SW 1271 (cell line): ENCODE measurements at places on chromosomes 6 and 20.

DNA sequence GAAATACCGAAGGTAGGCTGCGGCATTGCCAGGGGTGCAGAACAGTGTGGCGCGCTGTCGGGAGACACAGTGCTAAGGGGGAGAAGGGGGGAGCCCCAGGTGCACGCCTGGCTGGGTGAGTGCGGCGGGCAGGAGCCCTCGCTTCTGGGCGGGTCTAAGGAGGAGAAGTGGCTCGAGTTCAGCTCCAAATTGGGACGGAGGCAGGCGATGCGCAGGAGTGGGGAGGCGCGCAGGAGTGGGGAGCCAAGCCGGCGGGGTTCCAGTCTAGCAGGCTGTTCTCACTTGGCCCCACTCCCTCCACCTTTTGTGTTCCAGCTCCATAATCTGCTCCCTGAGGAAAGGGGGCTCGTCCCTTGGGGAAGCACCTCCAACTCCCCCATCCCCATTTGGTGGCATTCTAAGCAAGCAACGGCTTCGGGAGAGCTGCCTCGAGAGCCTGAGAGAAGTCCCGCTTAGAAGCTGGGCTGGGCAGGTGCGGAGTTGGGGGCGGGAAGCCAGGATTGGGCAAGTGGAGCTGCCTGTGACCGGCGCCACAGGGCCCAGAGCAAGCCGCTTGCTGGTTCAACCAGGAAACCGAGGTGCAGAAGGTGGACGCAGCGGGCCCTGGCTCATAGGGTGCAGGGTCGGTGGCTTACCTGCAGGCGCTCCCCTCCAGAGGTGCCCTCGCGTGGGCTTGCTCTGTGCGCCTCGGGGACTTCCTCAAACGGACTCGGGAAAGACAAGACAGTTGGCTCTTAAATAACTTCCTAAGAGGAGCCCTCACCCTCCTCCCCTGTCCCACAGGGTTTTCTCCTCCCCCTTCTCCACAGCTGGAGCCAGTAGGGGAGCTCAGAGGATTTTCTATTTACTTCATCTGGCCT lies at the start of gene F13A1:
F13A1 (minus strand) TSS at position 711 of the 860 bp plus-strand sequence. CDS start 1,998 bp downstream, outside the sequence.
- no peak for DNase-seq

GRCh38 chr20:35196313-35196712 lies 24.4 kb downstream of the PROCR start:
- DNase-seq = peak; percentile 53

DNA sequence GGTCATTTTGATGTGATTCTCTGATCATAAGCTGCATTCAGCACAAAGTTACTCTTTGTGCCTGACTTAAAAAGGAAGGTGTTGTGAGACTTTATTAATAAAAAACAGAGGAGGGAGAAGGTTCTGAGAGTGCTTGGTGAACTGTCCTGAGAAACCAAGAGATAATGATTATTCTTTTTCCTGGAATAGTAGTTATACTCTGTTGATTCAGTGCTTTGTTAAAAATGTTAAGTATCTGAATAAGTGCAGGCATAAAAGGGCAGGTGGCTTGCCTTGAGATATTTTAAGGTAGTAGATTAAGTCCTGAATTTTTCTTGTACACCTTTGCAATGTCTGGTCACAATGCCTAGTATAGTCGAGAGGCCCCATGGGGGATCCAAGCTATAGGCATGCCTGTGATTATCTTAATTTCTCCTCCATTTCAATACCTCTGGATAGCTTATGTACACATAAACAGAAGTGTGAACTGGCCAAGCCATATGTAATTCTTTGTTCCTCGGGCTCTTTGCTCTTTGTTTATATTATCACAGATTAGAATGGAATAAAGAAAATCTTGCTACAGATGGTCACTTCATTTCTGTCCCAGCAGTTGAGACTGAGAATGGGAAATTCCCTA lies 50.0 kb downstream of the SOBP start:
- DNase-seq = no peak

GRCh38 chr6:148713921-148714320 lies 32.9 kb upstream of the UST start:
- DNase-seq = no peak

DNA sequence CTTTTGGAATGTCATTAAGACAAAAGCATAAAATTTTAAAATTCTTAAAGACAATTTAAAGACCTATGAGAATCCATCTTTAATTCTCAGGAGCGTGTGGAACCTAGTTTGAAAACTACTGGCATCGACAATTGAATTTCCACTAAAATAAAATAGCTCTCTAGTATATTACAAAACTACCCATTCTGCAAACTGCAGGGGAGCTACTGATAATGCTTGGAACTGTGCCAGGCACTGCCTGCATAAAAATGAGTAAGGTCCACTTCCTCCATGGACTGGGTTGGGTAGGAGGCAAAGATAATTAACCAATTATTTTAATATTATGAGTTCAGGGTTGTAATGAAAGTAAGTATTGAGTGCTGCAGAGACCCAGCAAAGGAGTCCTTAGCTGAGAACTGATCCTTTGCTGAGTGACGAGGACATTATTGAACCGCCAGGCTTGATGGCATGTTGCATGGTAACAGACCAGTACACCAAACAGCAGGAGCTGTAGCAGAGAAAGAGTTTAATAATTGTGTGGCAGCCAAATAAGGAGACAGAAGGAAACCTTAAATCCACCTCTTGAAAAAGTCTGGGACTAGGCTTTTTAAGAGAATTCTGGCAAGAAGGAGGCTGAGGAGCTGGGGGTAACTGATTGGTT lies 261.3 kb downstream of the ESR1 start:
- no peak for DNase-seq

- no peak for DNase-seq
These were observed 1.9 kb upstream of the PPP1R3G start for GRCh38 chr6:5083307-5083583.

DNA sequence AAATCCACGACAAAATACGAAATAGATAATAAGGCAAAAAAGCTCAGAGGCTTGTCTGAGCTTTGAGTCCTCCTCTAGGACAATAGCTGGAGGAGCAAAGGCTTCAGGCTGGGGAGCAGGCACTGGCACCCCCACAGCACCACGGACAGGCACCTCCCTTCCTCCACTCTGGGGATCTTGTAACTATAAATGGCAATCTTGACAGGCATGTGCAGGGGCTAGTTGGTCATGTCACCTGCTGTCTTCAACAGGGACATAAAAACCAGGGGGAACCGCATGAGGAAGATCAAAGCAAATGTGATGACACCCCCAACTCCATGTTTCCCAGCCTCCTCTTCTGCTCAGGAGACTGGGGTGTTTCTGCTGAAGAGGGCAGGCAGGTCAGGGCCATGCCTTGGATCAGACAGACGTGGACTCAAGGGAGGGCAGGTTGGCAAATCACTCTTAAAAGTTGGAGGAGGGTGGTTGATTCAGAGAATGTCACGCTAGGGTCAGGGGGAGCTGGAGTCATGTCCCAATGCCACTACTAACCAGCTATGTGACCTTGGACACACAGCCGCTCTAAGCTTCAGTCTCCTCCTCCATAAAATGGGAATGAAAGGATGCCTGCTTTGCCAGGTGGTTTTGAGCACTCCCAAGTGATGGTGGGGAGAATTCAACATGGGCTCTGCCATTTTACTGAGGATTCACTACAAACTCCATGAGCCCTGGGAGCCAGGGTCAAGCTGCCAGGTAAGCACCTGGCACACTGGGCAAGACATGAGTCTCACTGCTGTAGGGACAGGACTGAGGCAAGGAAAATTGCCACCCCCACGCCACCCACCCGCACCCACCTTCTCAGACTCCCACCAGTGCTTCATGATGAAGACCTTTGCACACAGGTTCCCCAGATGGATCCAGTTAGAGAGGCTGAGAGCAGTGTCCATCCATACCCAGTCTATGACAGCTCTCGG lies 48.0 kb downstream of the NPEPL1 start:
- no peak for DNase-seq

DNA sequence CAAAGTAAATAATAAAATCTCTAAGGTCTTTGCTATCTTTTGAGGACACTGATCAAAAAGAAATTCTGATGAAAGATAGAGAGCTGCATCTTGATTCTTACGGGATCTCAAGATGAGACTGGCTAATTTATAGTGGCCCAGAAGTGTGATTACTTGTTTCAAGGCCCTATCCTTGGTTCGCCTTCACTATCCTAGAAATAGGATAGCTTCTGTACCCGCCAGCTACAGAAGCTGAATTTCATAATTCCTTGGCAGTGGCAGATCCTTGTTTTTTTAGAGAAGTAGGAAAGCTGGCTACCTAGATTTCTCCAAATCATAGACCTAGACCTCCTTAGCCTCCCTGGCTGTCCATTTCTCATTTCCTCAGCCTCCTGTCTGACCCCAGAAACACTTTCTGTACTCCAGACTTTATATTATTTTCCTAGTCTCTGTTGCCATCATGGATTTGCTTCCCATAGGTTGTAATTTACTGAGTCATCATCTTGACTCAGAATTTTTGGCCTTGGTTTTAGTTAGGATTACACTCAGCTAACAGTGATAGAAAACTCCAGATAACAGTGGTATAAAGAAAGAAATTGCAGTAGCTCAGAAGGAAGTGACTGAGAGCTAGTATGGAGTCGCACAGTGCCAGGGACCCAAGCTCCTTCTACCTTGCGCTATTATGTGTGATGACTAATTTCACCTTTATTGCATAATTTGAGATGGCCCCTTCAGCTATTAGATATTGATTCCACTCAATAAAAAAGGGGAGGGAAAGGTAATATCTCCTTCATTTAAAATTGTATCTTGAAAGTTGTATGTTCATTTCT lies 27.7 kb downstream of the PHF3 start:
- peak; percentile 31 for DNase-seq

DNA sequence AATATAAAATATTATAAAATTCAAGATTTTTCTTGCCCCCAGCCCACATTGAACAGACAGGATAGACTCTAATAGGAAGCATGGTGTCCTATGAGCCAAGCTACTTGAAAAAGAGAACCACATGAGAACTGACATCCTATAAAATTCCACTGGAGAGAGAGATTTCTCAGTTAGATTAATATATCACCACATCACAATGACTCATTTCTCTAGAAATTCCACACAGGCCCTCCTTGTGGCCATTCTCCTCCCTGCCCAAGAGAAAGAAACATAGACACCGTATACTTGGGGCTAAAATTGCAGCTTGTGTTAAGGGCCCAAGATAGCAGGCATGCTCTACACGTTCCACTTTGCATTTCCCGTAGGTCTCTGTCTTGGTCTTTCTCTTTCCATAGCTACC lies 481.4 kb downstream of the PTPRT start:
- no peak for DNase-seq

DNA sequence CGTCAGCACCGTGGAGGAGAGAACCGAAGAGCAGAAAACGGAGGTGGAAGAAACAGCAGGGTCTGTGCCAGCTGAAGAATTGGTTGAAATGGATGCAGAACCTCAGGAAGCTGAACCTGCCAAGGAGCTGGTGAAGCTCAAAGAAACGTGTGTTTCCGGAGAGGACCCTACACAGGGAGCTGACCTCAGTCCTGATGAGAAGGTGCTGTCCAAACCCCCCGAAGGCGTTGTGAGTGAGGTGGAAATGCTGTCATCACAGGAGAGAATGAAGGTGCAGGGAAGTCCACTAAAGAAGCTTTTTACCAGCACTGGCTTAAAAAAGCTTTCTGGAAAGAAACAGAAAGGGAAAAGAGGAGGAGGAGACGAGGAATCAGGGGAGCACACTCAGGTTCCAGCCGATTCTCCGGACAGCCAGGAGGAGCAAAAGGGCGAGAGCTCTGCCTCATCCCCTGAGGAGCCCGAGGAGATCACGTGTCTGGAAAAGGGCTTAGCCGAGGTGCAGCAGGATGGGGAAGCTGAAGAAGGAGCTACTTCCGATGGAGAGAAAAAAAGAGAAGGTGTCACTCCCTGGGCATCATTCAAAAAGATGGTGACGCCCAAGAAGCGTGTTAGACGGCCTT lies 41.6 kb downstream of the ZBTB2 start:
- no peak for DNase-seq

DNA sequence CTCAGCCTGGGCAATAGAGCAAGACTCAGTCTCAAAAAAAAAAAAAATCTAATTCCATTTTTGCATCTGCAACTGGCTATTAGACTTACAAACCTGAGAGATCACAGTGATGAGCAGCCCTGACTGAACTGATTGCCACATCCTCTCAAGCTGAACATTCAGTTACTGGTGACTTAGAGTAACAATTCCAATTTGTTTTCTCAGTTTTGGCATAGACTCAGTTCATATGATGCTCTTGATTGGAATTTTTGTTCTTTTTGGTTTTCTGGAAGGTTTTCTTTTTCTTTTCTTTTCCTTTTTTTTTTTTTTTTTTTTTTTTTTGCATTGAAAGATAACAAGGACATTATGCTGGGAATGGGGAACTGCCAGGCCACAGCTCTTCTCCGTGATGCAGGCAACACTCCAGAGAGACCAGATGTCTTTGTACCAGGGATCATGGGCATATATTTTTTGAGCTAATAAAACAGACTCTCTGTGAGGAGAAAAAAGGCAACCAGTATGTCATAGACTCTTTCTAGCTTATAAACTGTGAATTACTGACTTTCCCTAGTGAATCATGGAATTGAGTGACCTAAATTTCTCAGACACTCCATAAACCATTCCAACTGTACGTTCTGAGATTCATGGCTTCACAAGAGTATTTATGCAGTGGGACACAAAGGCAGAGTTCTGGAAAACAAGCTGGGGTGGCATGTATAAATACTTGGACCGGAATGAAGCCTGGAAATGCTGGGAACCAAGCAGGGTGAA lies 86.0 kb upstream of the SLC2A12 start:
- no peak for DNase-seq

DNA sequence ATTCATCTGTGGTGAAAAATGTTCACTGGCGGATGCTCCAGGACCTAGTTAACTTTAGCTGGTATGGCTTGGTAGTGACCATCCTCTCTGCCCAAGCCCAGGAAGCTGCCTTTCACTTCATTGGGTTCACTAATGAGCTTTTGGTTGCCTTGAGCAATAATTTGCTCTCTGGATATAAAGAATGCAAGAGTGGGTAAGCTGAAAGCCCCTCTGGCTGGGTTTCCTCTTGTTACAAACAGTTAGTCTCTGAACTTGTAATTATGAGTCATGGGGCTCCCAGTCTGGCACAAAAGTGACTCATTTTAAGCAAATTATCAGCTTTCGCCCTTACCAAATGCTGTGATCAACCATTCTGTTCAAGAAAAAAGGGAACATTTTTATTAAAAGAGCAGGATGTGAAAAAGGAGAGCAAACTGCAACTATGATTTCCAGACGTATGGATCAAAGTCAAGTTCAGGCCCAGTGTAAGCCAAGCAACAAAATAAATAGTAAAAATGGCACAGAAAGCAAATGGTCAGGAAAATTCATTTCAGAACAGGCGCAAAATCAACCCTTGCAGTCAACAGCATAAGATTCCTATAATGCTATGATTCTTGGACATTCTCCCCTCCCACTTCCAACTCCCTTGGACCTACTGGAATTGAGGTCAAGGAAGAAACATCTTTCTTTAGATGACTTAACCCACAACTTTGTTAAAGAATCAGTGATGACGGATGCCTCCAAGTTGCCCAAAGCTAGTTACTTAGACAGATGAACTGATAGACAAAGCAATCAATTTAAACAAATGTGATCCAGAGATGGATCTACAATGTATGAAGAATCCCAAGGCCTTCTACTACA lies 130.0 kb upstream of the KCNK16 start:
- DNase-seq = no peak
